ENCODE measurements at places on chromosomes 7 and 10. TPM values are rescaled to one million over a fixed set of nuclear protein-coding genes. Genes with fewer than 3 reads are reported as not detected.

The OIT3 gene
- 0.47 TPM for total RNA-seq

GRCh38 chr10:25766687-25767221 lies 167.3 kb upstream of the MYO3A start:
- DNase-seq, result no peak

DNA sequence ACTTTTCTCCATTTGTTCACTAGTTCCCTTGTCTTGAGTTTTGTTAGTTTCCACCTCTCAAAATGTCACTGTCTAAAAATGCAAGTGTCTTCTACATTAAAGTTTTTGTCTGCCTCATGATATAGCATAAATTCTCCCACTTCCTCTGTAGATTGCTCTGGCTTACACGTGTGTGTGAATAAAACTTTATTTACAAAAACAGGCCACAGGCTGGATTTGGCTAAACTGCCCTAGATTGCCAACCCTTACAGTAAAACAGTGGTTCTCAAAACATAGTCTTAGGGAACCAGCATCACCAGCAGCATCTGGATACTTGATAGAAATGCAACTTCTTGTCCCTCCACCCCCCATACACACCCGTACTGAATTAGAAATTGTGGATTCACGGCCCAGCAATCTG lies 207.8 kb downstream of the VTI1A start:
- no peak for DNase-seq

- DNase-seq, result no peak
These were observed 580.6 kb downstream of the PHTF2 start for GRCh38 chr7:78379148-78379547.

The TMEM270 gene
- not detected for total RNA-seq

DNA sequence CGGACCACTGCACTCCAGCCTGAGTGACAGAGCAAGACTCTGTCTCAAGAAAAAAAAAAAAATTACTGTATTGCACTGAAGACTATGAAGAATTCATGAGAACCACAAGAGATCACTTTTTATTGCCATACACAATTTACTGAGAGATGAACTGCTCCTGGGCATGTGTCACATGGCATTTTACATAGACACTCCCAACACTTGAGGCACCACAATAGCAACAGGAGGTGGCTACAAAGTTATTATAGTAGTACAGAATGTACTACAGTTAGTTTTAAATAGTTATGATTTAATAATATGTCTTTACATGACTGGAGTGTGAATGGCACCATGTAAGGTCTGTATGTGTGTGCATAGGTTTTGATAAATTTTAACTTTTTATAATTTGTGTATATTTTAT lies 70.6 kb downstream of the KMT2E start:
- no peak for DNase-seq

The CRHR2 gene
- total RNA-seq, result 1.1 TPM

DNA sequence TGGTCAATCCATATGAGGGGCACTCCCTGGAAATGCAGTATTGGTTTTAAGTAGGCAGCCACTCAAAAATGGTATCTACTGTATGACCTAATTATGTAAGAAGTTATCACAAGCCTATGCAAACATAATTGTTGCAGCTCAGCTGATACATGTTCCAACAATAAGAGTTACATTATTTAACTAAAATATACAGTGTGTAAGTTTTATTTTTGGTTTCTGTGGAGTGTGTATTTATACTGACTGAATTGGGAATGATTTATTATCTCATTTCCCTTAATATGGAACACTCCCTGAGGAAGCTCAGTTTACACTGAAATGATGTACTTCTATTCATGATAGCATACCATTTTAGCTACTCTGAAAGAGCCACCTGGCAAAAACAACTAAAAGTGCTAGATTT lies 2.6 kb upstream of the ING3 start:
- DNase-seq, result no peak

GRCh38 chr7:21844742-21845141 lies 101.0 kb downstream of the CDCA7L start:
- no peak for DNase-seq

DNA sequence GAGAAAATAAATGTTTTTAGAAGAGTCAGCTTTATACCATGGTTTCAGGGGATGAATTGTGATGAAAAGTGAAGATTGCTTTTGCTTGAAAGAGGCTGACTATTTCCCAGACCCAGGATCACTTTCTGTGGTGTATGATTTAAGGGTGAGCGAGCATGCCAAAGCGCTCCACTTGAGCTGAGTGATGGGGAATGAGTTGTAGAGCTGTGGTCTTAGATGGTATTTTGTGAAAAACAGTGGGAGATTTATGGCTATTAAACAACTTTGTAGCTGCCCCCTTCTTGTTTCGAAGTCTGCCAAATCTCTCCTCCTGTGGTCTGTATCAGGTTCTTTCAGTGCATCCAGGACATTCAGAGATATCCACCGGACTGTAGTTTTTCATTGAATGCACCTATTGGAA lies 888.2 kb downstream of the LRMDA start:
- DNase-seq, result no peak

DNA sequence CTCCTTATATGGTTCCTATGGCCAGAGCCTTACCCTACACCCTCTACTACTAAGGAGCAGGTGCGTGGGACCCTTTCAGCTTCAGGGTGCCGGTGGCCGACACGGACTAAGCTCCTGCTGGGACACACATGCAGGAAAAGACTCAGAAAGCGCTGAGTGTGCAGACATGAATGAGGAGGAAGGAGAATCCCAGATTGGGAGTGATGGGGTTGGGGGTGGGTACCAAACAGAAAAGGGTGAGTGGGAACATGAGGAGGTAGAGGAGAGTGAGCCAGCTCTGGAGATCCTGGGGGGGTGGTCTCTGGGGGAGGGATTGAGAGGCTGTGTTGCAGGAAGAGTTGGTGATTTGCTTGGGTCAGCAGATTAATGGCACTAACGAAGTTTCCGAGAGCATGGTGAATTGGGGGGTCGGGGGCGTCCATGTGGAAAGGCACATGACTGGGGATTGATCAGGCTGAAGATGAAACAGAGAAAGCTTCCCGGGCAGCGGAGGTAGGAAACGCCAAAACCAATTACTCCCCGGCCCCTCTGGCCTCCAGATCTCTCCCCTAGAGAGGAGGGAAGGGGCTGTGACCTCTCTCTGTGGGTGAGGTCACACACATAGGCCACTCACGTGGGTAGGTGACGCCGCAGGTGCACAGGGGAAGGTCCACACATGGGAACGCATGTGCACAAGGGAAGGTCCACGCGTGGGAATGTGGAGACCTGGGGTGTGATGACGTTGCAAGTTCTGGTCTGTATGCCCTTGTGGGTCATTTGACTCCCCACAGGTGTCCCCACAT lies 37.9 kb upstream of the SLF2 start:
- no peak for DNase-seq

- DNase-seq, result no peak
These were observed 504.8 kb downstream of the NXPH1 start for GRCh38 chr7:8938044-8938805.

The HMX3 gene
- total RNA-seq, result not detected

- no peak for DNase-seq
These were observed 144.2 kb downstream of the SPAG6 start for GRCh38 chr10:22489467-22489866.

- DNase-seq, result no peak
These were observed 205.0 kb downstream of the PTPRN2 start for GRCh38 chr7:158382363-158383254.

- no peak for DNase-seq
These were observed 162.2 kb downstream of the PFKFB3 start for GRCh38 chr10:6364893-6365292.
